Renal cortical epithelial cell (primary cell): ENCODE measurements at places on chromosomes 12 and 14. TPM values are rescaled to one million over a fixed set of nuclear protein-coding genes. Genes with fewer than 3 reads are reported as not detected.

PLCZ1 gene
- 0.69 TPM in 1 of 2 replicates, not detected in the other for total RNA-seq

DNA sequence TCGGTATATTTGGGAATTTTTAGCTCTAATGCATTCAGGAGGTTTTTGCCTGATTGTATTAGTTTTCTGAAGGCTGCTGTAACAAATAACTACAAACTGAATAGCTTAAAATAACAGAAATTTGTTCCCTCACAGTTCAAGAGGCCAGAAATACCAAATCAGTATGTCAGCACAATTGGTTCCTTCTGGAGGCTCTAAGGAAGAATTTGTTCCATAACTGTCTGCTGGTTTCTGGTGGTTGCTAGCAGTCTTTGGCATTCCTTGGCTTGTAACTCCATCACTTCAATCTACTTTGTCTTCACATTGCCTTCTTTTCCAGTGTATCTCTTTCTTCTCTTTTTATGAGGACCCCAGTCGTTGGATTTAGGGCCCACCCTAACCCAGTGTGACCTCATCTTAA, 21.3 kb downstream of the TMTC3 start:
- no peak for DNase-seq

- DNase-seq, result peak; percentile 81
Measured at GRCh38 chr12:69821456-69822159, 3.4 kb upstream of the MYRFL start.

DNA sequence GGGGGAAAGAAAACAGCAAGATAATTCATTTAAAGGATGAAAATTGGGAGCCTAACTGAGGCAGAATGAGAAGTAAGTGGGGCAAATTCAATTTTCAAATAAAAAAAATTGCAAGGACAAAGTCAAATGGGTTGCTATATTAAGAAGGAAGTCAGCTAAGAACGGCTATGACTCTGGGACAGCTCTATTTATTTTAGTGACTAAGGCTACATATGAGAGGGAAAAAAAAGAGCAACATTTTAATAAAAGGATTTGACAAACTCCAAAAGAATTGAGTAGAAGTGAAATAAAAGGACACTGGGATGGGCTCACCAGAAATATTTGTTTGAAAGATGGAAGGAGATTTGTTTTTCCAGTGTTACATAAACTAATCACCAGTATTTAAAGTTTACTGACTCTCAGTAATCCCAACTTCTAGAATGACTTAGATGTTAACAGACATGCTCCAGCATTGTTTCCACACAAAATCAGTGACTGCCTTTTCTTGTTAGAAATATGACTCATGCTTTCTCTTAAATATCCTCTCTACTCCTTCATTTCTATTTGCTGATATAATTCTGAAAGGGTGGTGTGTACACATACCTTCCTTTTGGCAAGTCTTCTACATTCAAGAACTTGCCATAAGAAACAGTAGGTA, 198.5 kb downstream of the SLC25A21 start:
- DNase-seq, result peak; percentile 87

DNA sequence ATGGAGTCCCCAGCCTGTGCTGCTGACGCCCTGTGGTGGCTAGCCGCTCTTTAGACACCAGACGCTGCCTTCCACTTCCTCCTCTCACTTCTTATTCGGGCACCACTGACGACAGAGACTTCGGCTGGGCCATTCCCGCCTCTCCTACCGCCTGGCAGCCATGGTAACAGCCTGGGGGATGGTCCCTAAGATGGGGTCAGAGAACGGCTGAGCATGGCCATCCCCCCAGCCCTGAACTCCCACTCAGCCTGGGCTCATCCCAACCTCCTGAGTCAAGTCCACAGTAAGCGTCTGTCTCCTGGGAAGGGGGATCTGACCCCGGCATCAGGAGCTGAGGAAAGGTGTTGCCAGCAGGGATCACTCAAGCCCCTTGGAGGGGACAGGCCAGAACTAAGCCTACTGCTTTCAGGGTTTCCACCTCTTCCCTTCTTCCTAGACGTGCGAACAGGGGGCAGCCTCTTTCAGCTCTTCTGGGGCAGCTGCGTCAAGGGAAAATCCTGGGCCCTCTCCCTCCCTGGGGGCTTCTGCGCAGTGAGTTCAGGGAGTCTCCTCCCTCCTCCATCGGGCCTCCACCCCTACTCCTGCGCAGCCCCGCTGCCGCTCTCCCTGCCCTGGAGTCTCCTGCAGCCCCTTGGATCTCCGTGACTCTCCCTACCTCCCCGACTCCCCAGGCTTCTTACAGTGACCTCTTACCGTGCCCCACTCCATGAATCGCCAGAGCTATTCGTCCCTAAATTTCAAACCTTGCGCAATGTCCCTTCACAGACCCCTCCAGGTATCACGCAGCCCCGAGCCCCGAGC, 643 bp upstream of the TAMALIN start:
- no peak for DNase-seq

DNA sequence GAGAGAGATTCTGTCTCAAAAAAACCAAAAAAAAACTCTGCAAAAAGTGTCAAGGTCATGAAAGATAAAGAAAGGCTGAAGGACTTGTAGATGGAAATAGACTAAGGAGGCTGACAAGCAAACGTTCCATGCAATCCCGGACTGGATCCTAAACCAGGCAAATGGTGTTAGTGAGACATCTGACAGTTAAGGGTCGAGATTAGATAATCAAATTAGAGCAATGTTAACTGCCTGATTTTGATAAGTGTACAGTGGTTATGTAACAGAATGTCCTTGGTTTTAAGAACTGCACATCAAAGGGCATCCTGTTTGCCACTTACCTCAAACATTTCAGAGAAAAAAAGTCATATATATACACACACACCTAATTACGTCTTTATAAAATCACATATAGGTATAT, 3.5 kb upstream of the RAN start:
- no peak for DNase-seq

DNA sequence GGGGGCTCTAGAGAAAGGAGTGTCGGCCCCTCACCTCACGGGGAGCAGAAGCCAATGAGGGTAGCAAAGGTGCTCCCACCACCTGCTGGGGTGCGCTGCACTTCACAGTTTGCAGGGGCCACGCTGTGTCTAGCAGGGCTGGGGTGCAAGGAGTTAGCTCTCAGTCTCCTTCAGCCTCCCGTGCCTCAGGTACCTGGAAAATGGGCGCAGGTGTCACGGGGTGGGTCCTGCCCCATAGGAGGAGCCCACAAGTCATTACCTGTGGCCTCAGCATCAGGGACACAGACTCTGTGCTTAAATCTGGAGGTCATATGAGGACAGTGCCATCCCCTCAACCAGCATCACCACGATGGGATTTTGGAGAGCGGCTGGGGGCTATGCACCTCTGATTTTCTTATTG, 326.7 kb downstream of the ADGRD1 start:
- DNase-seq, result no peak

DNA sequence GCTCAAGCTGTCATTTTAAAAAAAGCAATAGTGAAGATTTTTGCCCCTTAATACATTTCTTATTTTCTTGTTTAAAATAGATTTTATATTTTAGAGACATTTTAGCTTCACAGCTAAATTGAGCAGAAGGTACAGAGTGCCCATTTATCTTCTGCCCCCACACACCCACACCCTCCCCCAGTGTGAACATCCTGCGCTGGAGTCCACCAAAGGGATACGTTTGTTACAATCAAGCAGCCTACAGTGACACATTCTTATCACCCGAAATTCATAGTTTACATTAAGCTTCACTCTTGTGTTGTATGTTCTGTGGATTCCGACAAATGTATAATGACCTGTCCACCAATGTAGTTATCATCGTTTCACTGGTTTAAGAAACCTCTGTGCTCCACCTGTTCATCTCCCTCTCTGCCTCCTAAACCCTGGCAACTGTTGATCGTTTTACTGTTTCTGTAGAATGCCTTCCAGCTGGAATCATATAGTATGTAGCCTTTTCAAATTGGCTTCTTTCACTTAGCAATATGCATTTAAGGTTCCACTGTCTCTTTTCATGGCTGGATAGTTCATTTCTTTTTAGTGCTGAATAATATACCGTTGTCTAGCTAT, 91.0 kb upstream of the TRAF3 start:
- no peak for DNase-seq

DNAH10 gene
- 0.10 and 0.35 TPM in 2 replicates for total RNA-seq

DNA sequence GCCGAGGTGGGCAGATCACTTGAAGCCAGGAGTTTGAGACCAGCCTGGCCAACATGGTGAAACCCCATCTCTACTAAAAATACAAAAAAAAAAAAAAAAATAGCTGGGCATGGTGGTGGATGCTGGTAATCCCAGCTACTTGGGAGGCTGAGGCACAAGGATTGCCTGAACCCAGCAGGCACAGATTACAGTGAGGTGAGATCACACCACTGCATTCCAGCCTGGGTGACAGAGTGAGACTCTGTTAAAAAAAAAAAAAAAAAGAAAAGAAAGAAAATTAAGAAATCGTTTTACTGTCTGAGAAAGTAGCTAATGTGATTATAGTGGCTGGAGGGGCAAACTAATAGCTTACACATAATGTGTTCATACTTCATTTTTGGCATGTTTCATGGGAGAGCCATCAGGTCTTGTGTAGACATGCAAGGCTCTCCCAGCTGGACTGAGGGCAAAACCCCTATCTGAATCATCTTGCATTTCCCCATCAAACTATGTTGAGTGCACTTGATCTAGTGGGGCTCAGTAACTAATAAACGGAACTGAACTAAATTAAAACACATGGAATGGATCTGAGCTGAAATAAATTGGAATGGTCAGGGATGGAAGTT, 16.2 kb downstream of the KIF21A start:
- DNase-seq, result peak; percentile 44

SOAT2 gene
- not detected in 2 replicates for total RNA-seq

GRCh38 chr14:93713726-93714405, 74.4 kb downstream of the PRIMA1 start:
- DNase-seq, result no peak

PCK2 gene
- 18.5 and 28.0 TPM in 2 replicates for total RNA-seq

MYO1A gene
- total RNA-seq, result not detected in 2 replicates

DNA sequence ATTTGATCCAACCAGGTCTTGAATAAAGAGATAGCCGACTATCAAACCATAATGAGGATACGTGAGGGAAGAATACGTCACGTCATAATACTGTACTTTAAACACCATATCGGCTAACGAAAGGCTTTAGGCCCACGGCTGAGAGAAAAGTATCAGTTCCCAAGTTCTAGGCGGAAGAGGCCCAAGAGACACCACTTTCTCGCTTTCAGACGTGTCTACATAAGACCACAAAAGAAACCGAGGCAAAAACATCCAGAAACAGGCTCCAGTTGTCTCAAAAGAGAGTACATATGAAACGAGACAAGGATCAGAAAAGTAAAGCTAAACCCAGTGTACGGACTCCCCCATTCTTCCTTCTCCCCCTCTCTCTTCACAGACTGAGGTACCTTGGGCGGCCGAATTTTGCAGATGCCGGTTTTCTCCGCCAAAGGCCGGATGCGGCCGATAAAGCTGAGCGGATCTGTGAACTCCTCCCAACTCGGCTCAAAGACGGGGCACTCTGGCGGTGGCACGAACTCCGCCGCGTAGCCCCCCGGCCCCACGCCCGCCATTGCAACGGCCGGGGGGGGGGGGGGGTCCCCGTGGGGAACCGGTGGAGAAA, 479 bp downstream of the KDM5A start:
- no peak for DNase-seq

- no peak for DNase-seq
Measured at GRCh38 chr14:50826681-50827080, 4.3 kb downstream of the NIN start.

IFNG-AS1 gene
- not detected in 2 replicates for total RNA-seq

GPR132 gene
- 0.30 and 2.1 TPM in 2 replicates for total RNA-seq

DNA sequence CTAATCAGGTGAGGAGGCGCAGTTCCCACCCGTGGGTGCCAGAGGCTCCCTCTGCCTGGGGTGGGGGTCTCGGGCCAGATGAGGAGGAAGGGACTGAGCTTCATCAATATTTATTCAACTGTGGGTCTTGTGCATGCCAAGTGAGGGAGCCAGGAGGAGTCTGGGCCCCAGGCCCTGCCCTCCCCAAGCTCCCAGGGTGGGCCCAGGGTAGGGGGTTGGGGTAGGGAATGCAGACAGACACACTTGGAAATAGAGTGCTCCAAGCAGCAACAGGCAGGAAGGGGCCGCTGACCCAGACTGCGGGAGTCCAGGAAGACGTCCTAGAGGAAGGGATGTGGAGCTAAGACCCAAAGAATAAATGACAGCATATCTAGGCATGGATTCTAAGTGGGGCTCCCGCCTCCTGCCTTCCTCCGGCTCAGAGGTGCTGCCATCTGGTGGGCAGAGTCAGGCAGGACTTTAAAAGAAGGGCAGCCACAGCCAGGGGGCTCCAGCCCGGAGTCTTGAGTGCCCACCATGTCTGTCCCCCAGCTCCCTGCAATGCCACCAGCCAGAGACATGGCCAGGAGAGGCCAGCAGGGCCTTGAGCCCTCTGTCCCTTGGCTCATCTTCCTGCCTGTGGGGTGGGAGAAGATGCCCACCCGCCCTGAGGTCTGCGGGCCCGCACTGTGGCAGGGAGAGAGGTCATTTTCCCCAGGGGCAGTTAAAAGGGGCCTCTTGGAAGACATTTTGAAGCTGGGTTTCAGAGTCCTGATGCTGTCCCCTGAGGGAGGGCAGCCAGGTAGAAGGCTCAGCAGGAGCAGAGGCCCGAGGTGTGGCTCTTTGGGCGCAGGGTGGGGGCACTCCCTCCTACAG, 70.1 kb downstream of the PHETA1 start:
- peak; percentile 4 for DNase-seq

AGAP2 gene
- total RNA-seq, result under 0.01 and 0.17 TPM in 2 replicates

DNA sequence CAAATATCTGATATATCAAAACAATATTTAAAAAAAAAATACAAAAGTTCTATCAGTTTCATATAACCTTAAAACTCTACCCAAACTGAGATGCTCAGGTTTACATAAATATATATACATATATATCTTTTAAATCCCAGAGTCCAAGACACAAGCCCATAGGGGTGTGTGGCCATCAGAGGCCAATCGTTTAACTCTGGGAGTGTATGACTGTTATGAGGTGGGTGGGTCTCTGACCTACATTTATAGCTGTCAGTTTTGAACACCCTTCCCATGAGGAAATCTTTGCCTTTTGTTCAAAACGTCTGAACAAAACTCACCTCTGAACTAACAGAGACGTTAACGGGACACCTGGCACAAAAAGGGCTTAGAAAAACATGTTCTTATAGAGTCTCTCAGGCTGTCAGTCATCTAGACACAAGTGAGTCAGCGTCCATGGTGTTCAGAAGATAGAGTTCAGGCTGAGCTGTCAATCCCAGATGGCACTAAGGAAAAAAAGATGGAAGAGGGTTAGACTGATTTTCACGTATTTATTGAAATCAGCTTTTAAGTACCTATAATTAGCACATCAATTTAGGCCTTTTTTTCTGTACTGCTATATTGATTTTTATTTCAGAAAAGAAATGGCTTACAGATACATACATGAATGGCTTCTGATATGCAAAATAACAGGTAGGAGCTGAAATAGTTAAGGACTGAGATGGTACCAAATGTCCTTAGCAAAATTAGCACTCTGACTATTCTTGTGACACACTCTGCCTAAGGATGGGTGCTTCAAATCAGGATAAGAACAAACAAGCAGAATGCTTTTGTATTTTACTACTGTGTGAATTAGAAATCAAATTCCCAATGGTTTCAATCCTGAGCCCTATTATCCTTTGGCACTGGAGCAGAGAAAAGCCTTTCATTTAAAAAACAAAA, 29.2 kb downstream of the HIGD1C start:
- no peak for DNase-seq

POTEM gene
- total RNA-seq, result not detected in 2 replicates

PLEKHD1 gene
- 0.10 TPM in 1 of 2 replicates, not detected in the other for total RNA-seq

GRCh38 chr12:123075646-123076171, 75.2 kb downstream of the PITPNM2 start:
- DNase-seq, result no peak

- peak; percentile 15 for DNase-seq
Measured at GRCh38 chr12:48817873-48818830, at the start of gene CACNB3. Gene CACNB3, plus strand, starts transcription at chr12:48818496. Its CDS starts 434 bp downstream, at chr12:48818930.
